Activated CD4-positive, alpha-beta T cell treated with anti-CD3 and anti-CD28 coated beads for 24 hours (primary cell): ENCODE measurements at places on chromosomes 1 and 21.

DNA sequence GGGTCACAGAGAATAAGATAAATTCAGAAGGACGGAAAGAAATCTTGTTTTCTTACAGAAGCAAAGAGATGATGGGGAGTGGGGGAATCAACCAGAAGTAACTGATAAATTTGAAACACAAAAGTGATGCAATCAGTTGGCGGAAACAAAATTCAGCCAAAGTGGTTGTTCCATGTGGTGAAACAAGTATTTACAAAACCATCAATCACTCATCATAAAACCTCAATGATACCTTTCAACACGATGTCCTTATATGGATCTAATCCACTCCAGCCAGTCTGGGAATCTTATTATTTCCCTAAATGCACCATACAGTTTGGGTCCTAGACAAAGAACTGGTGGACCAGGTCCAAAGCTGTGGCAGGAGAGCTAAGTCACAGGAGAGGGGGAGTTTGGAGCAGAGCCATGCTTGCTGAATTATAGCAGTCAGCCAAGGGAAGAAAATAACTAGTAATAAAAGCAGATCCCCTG, 303.8 kb upstream of the LRRC7 start:
- DNase-seq = no peak

DNA sequence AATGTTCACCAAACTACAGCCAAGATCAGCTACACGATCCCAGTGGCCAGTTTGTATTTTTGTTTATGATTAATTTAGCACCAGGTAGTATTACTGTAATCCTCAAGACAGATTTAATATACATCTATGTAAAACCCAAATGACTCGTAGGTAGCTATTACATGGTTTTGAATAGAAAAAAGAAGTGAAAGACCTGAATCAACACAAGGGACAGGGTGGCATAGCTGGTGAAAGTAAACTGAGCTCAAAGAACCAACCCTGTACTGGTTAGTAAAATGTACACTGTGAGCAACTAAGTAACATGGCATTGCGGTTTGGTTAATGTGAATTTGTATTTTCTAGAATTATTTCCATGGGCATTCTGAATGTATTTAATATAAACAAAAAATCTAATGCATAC, 8.8 kb downstream of the GPATCH2 start:
- no peak for DNase-seq

DNA sequence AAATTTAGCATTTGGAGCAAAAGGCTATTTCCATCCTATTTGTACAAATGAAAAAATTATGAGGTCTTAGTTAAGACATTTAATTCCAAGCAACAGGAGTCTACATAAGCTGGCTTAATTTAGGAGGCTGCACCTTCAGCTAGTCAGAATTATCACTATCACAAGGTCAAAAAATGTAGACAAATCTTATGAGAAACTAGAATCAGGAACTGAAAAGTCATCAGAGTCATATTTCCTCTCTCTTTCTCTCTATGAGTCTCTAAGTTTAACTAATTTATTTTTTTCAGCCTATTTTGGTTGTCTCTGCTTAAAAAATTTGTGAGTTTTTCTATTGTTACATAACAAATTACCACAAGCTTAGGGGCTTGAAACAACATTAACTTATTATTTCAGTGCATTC, 807.1 kb upstream of the PRMT6 start:
- DNase-seq = no peak

DNA sequence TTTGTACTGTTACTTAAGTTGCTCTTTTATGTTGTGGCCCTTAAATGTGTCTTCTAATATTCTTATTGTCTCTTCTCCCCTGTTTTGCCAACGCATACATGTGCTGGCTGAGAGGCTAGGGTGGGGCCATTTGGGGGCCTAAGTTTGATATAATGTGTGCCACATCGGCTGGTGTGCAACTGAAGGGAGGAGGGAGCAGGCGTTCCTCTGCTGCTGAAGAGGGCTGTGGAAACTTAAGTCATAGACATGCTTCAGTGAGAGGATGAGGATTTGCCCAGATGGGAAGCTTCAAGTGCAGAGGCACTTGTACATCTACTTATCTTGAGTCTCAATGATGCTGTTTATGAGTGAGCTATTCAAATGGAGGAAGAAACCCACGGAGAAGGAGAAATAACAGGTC, 630.6 kb downstream of the LMO4 start:
- no peak for DNase-seq

DNA sequence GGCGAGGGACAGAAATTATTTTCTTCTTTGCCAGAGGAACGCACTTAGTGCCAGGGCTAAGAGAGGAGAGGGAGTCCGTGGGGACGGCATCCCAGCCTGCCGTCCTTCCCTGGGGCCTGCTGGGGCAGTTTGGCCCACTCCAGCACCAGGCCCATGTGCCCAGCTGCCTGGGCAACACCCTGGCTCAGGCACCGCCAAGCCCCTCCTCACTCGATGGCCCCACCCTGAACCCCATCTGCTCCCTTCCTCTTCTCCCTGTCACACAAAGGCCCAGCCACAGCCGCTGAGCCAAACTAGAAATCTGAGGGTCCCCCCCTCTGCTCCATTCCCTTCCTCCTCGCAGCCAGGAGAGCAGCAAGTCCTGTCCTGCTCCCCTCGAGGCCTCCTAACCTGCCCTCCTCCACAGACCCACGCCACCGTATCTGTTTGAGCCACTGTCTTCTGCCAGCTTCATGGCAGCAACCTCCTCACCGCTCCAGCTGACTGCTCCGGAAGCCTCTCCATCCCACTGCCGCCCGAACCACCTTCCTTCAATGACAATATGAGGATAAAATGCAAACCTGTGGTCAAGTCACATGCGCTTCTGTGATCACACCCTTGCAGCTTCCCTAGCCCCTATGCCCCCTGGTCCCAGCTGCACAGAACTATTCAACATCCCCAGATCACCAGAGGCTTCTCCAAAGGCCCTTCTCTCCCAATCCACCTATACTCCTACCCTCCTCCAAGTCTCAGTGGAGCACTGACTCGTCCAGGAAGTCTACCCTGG, 8.4 kb upstream of the TNNI1 start:
- no peak for DNase-seq

DNA sequence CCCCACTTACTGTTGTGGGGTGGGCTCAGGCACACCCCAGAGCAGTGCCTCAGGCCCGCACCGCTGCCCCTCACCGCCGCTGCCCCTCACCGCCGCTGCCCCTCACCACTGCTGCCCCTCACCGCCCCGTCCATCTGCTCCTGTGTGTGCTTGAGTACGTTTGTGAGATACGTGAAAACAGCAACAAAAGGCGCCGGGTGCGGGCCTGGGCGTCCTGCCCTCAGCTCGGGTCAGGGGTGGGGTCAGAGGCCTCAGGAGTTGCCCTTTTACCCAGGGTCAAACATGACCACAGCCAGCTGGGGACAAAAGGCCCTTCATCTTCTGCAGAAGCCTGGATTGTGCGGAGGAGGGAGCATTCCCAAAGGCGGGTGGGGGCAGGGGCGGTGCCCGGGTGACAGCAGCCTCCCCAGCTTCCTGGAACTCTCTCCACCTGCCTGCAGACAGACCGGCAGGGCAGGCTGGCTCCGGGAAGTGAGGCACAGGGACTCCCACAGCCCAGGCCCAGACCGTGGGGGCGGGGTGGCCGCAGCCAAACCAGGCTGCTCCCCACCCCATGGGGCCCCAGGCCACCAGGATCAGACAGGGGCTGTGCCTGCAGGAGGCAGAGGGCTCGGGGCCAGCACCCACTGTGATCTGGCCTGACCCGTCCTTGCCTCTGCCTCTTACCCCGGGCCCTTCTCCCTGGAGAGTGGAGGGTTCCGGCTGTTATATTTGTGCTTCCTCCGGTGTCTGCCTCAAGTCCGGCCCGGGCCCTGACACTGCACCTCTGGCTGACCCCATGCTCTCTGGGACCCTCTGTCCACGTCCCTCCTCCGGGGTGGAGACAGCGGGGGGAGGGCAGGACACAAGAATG, 2.3 kb upstream of the VWA1 start:
- no peak for DNase-seq

DNA sequence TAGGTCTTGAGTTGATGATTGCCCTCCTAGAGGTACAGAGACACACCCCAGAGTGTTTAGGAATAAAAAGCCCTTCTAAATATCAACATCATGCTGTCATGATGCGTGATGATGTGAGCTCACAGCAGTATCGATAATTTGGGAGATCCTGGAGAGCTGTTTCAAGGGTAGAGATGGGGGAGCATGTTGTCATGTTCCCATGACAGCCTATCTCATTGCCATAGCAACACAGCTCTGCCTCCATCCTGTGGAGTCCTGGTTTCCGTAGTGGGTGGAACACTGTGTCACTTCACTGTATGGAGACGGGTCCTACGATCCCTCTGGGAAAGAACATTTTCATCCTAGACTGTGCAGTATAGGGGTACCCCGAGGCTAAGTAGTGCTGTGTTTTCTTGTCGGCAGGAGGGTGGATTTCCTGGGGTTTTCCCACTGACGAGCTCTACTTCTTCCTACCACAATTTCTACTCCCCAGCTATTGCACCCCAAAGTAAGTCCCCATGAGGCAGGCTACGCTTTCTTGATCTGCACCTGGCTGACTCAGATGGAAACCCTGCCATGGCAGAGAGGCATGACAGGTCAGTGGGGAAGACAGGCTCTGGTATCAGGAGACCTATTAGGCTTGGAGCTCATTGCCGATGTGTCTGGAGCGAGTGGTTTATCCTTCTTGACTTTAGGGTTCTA, 7.2 kb downstream of the KISS1 start:
- DNase-seq = no peak

- peak; percentile 10 for DNase-seq
Observed at GRCh38 chr1:152533327-152533938, 19.2 kb downstream of the CRCT1 start.

DNA sequence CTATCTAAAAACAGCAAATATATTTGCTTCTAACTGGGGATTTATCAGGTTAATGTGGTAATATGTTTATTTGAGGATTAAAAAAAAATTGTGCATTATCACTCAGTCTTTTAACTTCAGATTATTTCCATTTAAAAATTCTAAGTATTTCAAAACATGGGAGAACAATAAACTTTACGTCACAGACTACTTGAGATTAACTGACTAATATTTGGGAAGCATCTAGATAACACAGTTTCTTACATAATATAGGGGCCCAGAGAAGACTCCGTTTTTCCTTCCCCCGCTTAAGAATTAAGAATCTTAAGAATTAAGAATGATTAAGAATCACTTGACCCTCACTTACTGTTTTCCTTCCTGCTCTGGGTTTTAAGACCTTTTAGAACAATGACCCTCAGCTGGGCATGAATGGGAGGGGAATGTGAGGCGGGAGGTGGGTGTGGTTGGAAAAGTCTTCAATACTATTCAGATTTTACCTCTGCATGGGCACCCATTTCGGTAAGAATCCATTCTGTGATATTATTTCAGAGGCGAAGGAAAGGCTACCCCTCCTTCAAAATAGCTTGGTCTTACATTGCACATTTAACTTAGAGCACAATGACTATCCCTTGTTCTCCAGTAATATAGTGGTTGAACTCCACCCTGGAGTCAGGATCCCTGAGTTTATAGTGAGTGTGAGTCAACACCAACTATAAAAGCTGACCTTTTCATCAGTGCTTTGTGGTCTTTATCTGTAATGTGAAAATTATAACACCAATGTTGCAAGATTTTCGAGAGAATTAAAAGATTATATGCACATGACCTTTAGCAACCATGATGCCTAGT, 821.3 kb downstream of the USP25 start:
- DNase-seq = no peak

- DNase-seq = no peak
Observed at GRCh38 chr1:227764019-227764391, 28.8 kb downstream of the SNAP47 start.

GRCh38 chr1:208159555-208160258, 84.5 kb downstream of the PLXNA2 start:
- DNase-seq = no peak

DNA sequence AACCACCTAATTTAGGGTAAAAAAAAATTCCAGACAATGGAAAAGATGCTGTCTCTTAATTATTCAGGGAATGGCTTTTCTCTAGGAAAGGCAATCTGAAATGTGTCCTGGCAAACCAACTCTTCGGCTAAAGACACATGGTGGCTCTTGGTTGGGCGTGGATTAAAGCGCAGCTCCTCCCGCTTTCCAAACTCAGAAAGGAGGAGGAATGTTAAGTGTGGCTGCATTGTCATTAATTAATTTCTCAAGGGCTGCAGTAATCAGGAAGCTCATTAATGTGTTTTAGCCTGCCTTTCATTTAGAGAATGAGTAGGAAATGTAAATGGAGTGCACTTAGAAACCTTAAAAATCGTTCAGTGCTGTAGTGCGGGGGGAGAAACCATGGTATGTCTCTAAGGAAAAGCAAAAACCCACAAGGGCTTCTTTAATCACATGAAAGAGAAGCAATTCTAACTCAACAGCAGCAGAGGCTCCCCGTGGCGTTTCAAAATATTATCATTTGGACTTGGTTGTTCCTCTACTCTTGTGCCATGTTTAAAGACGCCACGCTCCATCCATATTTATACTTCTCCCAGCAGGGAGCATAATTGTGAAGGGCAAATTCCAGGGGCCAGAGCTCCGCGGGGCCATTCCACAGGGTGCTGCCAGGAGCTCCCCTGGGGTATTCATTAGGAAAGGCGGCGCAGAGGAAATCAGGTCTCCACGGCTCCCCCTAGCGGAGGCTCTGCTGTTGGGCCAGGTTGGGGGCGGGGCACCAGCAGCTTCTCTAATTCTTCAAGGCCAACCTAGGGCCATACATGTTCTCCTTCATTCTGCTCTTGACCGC, 91.9 kb upstream of the SSX2IP start:
- DNase-seq = peak; percentile 78

DNA sequence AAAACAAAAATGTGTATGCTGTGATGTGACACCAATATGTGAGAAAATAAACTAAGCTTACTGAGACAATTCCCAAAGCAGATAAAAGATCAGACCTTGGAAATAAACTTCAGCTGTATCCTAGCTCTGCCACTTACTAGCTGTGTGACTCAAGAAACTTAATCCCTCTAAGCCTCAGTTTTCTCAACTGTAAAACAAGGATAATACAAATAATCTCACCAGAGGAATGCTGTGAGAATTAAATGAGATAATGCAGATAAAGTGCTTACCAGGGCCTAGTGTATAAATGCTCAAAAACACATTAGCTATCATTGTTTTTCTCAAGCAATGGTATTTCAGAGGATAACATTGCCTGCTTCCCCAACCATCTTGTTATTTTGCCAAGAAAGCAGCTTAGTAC, 2.1 kb downstream of the HEATR1 start:
- no peak for DNase-seq

GRCh38 chr1:170967042-170967910, 31.9 kb downstream of the MROH9 start:
- no peak for DNase-seq

- DNase-seq = no peak
Observed at GRCh38 chr1:156856282-156856785, 2.6 kb downstream of the INSRR start.

- DNase-seq = no peak
Observed at GRCh38 chr1:158039380-158039779, 45.9 kb downstream of the KIRREL1 start.

- DNase-seq = no peak
Observed at GRCh38 chr1:187390215-187390818, 561.6 kb downstream of the PLA2G4A start.

GRCh38 chr1:61435226-61435625, 289.7 kb downstream of the TM2D1 start:
- no peak for DNase-seq

DNA sequence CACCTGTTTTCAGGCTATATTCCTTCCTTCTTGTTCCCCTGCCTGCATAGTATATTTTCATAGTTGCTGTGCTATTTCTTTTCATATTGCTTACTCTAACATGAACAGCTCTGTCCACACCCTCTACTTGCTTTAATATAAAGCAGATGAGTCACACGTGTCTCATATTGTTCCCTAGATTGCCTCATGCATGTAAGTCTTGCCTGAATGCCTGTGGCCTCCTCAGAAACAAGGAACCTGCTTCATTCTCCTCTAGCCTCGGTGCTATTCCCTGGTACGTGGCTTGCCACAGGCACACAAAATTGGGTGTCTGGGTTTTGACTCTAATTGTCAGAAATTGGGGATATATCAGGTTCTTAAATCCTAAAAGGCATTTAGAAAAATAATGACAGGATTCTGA, 16.5 kb upstream of the PKP1 start:
- DNase-seq = no peak
